Mucosa of gallbladder (tissue), 1 donor: ENCODE measurements at places on chromosomes 1 and 21. TPM values are rescaled to one million over a fixed set of nuclear protein-coding genes. Genes with fewer than 3 reads are reported as not detected.

The SRGAP2 gene
- 49.2 TPM for total RNA-seq

The GRIK3 gene
- total RNA-seq: 1.1 TPM

DNA sequence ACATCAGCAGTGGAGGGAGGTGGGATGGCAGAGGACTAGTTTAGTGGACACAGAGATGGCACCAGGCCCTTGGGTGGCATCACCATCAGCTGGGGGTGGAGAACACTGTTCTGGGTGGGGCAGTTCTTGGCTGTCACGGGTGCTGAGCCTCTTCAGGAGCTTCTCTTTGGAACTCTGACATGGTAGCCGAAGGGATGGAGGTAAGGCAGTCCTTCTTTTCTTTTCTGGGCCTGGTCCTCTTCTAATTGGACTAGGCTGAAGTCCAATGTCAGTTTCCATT, 8.3 kb upstream of the MEF2D start:
- DNase-seq: no peak

DNA sequence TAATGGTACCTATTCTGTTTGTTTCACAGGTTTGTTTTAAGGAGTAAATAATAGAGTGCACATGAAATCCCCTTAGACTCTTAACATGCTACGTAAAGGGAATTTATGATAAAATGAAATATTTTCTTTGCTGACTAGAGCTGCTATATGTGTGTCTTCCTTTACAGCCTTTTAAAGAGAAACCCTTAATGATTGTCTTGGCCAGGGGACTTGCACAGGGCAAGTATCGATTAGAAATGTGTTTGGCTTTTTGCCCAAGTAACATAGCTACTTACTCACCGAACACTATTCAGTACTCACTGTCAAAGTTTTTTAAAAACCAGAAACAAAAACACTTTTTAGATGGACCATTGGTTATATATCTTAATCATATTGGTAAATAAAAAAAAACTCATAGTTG, 71.3 kb upstream of the KIAA1614 start:
- peak; percentile 14 for DNase-seq

DNA sequence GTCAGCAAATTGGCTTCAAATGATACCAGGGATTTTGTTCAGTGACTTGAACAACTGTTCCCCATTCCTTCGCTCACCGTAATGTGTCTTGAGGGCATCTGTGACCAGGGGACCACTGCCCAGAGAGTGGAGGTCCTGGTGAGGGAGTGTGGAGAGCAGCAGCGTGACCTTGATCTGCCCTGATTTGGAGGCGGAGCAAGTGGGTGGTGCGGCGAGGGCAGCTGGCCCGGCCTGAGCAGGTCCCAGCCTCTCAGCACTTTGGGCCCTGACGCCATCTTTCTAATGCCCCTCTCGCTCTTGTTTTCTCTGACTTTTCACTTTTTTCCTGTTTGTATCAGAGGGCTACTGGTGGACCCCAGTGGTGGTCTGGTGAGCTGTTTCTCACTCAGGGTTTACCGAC, 31.1 kb downstream of the DIP2A start:
- DNase-seq: no peak

DNA sequence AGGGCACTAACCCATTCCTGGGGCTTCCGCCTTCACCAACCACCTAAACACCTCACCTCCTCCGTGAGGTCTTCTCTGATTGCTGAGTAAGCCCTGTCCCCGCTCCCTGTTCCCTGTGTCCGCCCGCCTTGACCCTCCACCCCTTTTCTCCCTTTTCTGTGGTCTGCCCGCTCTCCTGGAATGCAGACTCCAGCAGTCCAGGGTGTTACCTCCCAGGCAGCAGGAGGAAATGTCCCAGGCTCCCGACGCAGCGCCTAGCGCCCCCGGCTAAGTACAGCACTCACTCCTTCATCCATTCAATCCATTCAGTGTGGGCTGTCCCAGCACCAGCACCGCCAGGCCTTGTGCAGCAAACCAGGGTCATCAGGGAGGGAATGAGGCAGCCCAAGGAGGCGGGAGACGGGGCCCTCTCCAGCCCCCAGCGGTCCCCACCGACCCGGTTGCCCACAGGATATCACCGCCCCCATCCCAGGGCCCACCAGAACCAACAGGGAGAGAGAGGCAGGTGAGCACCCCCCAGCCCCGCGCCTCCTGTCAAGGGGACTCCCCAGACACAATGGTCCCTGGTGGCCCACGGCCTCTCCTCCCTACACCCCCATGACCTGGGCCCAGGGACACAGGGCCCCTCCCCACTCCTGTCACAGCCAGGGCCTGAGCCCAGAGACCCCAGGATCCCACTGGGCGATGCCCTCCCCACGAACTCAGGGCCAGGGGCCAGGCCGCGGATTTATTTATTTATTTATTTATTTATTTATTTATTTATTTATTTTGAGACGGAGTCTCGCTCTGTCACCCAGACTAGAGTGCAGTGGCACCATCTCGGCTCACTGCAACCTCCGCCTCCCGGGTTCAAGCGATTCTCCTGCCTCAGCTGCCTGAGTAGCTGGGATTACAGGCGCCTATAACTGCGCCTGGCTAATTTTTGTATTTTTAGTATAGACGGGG, 10.2 kb downstream of the TNFRSF14 start:
- no peak for DNase-seq

The S1PR1 gene
- total RNA-seq: 14.6 TPM

The F5 gene
- total RNA-seq: 154 TPM

- DNase-seq: no peak
Observed at GRCh38 chr1:29129916-29130315, 6.2 kb upstream of the TMEM200B start.

The PLA2G2D gene
- not detected for total RNA-seq

DNA sequence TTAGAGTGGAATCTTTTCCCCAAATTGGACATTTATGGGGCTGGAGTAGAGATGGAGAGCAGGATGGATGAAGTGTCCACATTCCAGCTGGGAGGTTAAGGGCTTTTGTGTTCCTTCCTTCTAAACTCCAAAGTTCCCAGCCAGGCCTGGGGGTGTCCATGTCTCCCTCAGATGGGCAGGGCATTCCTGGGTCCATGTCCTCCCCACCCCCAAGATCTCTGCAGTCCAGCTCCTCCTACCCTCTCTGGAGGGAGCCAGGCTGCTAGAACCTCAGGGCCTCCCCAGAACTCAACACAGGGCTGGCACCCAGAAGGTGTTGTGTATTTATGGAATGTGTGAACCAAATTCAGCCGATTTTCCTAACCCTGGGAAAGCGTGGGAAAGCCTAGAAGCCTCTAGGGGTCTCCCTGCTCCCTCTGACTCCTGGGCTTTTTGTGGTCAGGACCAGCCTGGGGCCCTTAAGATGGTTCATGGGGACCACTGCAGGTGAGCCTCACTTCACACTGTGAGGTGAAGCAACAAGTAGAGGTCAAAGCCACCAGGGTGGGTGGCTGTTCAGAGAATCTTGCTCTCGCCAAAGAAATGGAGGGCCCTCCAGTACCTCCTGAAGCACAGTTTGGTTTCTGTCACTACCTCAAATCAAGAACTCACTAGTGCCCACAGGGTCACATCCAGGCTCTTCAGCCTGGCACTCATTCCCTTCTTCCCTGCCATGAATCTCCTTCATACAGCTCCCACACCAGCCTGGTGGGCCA, 54.8 kb downstream of the GLIS1 start:
- DNase-seq: no peak

The ANGPTL1 gene
- 24.2 TPM for total RNA-seq

DNA sequence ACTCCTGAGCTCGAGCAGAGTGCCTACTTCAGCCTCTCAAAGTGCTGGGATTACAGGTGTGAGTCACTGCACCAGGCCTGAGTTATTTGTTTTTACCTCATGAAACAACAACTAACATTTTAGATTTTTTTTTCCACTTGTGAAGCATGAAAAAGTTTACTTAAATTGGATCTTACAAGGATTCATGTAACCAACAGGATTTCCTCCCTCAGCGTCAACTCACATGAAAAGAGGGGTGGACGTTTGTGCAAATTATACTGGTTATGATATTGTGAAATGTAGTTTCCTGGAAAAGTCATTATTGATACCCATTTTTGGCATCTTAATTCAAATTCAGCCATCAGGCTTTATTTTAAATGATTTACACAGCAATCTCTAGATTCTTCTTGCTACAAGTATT, 6.5 kb downstream of the CNST start:
- DNase-seq: no peak

DNA sequence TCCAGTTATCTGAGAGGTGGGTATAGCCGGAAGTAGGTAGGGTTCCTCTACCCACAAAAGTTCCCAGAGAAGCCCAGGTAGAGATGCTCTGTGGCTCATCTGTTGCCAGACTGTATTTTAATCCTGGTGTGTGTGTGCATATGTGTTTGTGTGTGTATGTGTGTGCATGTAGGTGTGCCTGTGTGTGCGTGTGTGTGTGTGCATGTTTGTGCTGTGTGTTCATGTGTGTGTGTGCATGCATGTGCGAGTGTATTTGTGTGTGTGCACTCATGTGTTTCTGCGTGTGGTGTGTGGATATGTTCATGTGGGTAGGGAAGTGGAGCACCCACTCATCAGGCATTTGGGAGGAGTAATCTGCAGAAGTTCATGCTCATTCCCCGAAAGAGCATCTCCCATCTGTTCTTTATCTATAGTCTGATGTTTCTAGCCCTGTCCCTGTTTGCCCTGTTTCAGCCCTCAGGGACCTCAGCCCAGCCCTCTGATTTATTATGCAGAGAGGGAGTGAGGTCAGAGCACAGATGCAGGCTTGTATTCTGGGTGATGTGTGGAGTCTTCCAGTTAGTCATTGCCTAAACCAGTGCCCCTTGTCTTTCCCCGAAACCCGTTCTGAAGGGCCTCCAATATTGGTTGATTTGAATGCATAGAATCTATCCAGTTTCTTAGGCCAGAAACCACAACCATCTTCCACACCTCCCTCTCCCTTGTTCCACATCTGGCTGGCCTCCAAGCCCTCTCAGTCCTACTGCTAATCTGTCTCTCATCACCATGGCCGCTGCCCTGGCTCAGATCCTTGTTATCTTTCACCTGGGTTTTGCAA, 69.1 kb downstream of the DISC1 start:
- DNase-seq: no peak

DNA sequence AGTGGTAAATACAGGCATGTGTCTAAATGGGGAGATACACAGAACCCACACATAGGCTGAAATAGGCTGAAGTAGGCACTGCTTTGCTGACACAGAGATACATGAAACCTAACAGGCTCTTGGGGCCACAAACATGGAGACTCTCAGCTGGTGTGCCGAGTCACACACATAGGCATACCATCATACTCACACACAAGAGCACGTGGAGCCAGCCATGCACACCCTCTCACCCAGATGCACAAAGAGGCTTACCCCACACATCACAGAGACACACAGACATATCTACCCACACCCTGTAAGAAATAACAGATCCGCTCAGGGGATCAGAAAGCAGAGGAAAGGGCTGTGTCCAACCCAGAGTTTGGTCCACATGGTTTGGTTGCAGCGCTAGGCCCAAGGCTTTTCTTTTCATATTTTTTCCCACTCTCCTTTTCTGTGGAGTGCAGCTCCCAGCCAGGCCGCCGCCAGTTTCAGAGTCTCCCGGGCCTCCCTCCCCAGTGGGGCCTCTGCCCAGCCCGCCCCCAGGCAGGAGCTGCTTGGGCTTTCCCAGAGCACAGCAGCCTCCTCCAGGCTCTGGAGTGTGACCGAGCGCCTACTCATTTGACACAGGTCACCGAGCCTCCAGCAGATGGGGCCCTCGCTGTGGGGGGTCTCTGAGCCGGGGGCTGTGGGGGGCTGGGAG, 3.9 kb upstream of the POU3F1 start:
- DNase-seq: no peak

GRCh38 chr1:70887936-70888335, 159.7 kb downstream of the PTGER3 start:
- no peak for DNase-seq

DNA sequence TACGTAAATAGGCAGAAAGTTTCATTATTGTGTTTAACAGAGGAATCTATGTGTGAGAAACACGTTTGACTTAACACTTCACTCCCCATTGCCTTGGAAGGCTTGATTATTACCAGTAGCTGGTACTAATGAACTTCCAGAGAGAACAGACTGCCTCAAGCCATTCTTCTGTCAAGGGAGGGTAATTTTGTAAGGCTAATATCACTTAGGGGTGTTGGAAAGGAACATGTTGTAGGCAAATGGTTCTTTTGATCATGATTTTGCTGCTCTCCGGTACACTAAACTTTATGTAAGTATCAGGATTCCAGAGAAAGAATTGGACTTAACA, 1.8 kb downstream of the LAMC1 start:
- no peak for DNase-seq

GRCh38 chr1:220770245-220770913, 16.3 kb upstream of the MTARC1 start:
- DNase-seq: no peak

The NPHS2 gene
- total RNA-seq: not detected

DNA sequence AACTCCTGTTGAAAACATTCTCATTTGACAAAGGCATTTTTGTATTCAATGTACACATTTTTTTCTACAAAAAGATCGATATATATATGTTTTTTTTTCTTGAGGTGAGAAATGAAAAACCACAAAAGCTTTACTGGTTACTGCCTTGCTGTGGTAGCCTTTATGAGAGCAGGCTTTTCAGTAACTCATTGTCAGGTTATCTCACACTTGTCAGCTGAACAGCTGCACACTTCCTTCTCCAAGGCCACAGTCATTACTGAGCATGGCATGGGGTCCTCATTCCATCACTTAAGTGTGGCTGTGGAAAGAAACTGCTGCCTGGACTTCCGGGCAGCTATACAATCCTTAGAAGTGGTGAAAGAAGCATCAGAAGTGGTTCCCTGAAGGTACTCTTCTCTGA, 169.3 kb upstream of the ZP4 start:
- no peak for DNase-seq

- no peak for DNase-seq
Observed at GRCh38 chr1:36083635-36084496, at the start of gene TEKT2. TEKT2 (plus strand) TSS chr1:36084094; CDS start chr1:36084922, 828 bp downstream.

DNA sequence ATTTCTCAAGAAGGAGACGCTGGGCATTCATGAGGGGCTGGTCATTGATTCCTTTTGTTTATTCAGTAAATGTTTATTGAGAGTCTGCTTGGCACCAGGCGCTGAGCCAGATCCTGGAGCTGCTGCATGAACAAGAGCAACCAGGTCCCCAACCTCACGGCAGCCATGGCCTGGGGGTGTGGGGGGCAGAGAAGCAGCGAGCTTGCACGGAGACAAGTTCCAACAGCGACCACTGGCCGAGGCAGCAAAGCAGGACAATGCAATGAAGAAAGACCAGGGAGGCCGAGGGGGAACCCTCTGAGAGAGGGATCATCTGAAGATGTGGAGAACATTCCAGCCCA, 7.5 kb downstream of the KCNAB2 start:
- no peak for DNase-seq

- DNase-seq: peak; percentile 65
Observed at GRCh38 chr1:30707412-30708360, 15.7 kb downstream of the MATN1 start.
